Stimulated activated CD8-positive, alpha-beta memory T cell treated with anti-CD3 and anti-CD28 coated beads, Interleukin-7, amount 100 ng/mL, for 1 hour (primary cell): ENCODE measurements at places on chromosomes 12 and 14.

- DNase-seq, result no peak
Observed at GRCh38 chr12:100801320-100801719, 6.7 kb downstream of the ANO4 start.

GRCh38 chr12:69330475-69331473 is 17.4 kb upstream of the LYZ start:
- peak; percentile 43 for DNase-seq

DNA sequence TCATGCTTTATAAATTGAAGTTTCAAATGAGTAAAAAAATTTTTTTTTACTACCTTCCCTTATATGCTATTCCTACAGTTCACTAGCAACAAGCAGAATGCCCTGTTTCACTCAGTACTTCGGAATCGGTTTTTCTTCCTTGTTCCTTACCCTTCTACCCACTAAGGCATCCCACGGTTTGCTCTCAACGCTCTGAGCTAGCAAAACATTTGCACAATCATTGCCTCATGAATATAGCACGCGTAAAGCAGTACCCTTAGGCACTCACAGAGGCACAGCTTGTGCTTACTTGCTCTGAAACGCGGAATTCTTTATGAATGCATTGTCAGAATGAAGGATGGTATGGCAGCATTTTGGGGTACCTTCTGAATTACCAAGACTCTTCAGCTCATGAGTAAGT is 45.0 kb downstream of the PPP1R13B start:
- no peak for DNase-seq

- DNase-seq, result no peak
Observed at GRCh38 chr14:92892589-92892988, 30.4 kb upstream of the CHGA start.

DNA sequence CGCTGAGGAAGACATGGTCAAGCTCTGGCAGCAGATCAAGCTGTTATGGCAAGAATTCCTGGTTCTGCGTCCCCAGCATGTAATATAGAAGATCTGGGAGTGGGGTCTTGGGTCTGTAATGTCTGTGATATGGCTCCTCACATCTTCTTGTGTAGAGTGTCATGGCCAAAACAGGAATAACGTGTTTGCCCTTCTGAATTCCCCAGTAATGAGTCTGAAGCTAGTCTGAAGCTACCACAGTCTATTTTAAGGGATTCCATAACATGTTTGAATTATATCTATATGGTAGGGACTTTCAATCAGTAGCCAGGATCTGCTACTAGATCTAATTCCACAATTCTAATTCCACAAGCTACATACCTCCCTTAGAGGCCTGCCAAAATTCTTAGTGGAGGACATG is 31.4 kb upstream of the SOX5 start:
- DNase-seq, result no peak
